NB4 (cell line): ENCODE measurements at places on chromosomes 7 and 10.

- no peak for DNase-seq
These were observed 108.4 kb upstream of the FAM3C start for GRCh38 chr7:121504482-121504881.

DNA sequence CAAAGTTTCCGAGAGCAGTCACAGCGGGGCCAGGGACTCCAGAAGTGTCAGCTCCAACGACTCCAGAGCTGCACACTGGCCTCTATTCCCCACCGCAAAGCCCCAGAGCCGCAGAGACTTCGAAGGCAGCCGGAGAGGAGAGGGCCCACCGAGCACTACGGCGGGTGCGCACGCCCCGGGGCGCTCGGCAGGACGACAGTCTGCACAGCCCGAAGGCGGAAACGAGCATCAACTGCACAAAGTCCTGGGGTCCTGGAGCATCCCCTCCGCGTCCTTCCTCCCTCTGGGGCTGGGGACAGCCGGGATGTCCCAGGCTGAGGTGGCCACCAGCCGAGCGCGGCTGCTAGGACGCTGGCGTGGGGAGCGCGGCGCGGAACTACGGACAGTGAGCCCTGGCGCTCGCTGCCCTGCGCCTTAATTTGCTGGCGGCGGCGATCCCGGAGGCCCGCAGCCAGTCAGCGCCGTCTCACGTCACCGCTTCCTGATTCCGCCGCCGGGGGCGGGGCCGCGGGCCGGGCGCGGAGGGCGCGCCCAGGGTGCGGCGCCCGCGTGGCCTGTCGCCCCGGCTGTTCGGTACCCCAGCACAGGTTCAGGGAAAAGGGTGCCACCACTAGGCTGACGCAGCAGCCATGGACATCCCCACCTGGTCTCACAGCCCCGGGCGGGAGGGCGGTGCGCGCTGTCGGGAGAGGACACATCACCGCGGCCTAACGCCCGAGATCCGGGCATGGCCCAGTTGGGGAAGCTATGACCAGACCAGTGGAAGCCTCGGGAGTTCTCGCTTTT is at the start of gene TBX20:
Gene TBX20, minus strand, starts transcription at position 391 of the 786 bp plus-strand sequence. CDS start 480 bp downstream, outside the sequence.
- peak; percentile 58 for DNase-seq

- no peak for DNase-seq
These were observed 35.4 kb downstream of the CPED1 start for GRCh38 chr7:121023683-121024511.

DNA sequence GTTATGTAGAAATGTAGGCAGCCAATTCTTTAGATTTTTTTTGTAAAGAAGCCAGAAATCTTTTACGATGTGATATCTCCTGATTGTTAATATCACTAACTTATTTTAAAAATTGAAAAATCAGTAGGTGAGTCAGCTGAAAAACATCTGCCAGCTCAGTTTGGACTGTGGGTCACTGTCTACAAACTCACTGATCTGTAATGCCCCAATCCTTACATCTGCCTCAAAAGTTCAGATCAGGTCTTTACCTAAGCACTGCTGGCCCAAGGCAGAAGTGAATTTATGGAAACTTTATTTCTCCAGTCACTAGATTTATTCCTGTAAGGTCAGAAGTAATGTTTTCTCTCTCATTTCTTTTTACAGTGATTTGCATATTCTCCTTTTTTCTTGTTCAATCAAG is 31.0 kb upstream of the FAM13C start:
- DNase-seq: no peak

DNA sequence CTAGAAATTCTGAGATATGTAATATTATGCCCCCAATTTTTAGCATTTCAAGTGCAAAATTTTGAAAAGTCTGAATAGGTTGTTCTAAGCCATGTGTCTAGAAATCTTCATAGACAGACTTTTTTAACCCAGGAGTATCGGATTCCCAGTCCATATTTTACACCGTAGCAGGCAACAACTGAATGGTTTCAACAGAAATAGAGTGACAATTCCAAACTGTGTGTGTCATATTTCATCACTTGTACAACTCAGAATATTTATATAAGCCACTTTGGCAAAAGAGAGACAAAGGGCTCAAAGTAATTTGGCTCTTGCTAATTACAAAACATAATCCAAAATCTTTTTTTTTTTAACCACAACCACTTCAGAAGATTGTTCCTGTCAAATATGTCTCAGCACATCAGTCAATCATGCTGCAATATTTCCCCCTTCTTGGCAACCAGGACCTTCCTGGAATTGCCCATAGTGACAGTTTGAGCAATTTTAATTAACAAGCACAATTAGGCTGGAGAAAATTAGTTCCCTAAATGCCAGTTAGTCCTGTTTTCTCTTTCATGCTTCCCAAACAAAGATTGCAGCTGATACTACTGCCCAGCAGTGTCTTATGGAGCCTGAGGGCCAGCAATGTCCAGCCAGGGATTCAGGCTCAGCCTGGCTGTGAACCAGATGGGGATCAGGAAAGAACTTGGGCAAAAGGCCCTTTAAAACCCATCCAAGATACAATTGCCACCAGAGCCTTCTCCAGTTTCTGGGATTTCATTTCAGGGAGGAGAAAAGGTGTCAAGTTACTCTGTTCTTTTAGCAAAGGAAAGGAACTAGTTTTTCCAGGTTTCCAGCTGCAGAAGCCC is 533.3 kb upstream of the GHITM start:
- DNase-seq: no peak

DNA sequence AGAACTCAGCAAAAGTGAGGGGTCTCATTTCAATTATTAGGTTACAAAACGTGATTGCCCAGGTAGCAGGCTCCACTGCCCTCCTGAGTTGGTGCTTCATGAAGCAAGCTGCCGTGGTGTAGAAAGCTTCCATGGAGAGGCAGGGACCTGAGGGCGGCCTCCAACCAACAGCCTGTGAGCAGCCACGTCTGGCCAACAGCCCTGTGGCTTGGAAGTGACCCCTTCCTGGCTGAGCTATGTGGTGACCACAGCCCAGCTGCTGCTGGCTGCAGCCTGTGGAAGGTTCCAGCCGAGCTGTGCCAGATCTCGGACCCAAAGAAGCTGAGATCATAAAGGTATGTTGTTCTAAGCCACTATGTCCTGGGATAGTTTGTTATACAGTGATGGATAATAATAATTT is 122.5 kb upstream of the KLF6 start:
- no peak for DNase-seq

DNA sequence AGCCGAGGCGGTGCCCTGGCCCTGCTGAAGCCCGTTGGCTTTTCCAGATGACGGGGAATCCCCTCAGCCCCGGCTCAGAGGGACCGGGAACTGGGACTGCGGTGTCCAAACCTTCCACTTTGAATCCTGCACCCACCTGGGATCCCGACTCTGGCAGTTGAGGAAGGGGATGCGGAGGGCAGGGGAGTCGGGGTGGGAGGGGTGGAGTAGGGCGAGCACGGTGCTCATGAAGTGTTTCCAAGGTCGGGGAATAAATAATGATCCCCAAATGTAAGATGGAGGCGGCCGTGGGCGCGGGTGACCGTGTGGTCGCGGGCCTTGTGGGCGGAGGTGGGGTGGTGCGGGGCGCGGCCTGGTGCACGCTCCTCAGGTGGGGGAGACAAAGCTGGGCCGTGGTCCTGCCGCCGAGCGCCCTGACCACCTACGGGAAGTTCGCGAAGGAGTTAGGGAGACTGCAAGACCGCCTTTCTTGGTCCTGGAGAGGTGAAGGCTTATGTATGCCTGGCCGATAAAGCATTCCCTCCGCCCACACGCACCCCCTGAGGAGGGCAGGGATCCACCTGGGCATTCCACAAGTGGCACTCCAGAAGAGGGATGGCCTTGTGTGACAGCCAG is 1.4 kb downstream of the MTURN start:
- DNase-seq: no peak

- DNase-seq: no peak
These were observed 328.9 kb downstream of the PRPF18 start for GRCh38 chr10:13915710-13916109.

DNA sequence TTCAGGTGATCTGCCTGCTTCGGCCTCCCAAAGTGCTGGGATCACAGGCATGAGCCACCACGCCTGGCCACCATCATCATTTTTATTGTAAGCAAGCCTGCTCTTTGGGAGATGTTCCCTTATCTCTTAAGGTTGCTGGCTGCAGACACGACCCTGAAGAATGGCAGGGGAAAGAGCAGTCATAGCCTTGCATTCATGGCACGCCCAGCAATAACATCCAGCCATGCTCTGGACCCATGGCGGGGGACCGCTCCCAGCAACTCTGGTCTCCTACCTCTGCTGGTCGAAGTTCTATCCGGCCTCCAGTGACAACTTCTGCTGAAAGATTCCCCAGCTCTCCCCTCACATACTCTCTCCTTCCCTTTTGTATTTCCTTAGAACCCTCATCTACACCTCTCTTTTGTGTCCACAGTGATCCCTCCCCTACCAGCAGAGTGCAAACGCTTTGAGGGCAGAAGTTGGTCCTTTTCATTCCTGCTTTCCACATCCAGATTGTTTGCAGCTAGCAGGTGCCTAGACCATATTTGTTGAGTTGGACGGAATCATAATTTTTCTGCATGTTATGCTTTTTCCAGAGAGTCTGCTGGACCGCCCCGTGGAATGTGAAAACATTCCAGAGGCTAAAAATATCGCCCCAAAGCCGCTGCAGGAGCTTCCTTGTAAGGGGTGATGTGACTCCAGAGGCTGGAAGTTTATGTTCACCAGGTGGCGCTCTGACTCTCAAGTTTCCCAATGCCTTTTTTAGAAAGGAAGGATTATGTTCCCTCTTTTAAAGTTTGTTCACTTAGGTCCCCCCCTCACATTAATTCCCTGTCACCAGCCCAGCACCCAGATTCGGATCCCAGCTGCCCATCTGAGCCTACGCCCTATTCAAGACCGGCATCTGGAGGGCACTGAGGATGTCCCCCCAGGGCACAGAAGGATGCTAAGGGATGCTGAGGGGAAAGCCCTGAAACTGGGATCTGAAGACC is 4.3 kb upstream of the MARVELD1 start:
- peak; percentile 78 for DNase-seq

GRCh38 chr10:78162853-78163252 is 129.2 kb downstream of the RPS24 start:
- DNase-seq: no peak

- no peak for DNase-seq
These were observed 51.5 kb downstream of the WDR37 start for GRCh38 chr10:1107679-1108078.
